ENCODE measurements at places on chromosomes 5 and 9.

GRCh38 chr9:37650299-37650872 is 368 bp upstream of the FRMPD1 start:
- no peak for DNase-seq

DNA sequence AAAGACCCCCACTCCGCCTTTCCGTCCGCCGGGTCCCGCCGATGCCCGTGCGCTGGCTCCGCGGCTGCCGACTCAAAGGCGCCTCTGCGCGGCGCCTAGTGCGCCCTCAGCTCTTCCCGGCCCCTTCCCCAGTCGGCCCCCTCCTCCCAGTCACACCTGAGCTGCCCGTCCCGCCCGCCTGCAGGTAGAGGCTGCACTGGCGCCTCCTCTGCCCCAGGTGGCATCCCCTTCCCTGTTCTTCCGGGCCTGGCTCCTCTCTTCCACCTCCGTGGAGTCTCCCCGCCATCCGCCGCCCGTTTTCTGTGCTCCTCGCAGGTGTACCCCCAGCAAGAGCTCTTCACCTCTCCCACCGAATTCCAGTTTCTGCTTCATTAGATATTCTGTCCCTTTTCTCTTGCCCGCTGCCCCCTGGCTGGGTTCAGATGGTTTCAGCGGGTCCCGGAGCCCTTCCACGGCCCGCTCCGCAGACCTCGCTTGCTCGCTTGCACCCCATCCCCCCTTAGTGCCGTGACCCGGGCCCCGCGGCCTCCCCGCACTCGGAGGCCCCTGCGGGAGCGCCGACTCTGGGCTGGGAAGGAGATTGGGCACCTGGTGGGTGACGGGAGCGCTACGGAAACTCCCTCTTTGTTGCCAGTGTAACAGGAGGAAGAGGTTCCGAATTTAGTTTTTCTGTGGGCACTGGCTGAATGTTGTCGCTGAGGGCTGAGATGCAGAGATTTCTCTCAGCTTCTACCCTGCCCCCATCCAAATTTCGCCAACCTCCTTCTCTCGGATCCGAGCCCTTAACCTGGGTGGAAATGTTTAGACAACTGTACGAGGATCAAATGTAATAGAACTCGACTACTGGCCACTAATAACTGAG is 809 bp downstream of the SLC44A1 start:
- peak; percentile 72 for DNase-seq

DNA sequence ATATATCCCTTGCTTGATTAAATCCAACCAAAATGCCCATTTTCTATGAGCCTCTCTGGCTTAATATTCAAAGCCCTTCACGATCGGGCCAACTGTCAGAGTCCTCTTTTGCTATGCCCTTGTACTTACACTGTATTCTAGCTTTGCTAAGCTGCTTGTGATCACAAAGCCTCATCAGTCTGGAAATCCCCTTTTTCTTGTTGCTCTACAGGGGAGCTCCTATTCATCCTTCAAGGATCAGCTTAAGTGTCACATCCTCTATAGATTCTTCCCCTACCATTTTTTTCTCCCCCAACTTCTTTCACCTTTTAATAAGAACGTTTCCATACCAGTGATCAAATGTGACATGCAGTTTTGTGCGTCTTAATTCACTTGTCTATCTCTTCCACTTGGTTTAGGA is 450.4 kb upstream of the CHD1 start:
- no peak for DNase-seq

DNA sequence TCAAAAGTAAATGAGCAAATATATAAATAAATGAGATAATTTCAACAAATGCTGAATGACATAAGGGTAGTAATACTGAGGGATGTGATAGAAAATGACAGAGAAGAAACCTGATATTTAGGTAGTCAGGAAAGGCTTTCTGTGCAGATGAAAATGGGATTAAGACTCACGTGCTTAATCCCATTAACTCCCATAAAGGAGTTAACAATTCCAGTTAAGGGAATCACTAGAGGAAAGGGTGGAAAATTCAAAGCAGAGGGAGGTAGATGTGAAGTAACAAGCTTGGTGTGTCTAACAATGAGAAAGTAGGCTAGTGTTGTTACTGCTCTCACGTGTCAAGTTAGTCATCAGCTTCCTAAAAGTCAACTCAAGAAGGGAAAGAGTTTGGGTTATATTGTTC is 90.5 kb upstream of the TRIM32 start:
- no peak for DNase-seq

DNA sequence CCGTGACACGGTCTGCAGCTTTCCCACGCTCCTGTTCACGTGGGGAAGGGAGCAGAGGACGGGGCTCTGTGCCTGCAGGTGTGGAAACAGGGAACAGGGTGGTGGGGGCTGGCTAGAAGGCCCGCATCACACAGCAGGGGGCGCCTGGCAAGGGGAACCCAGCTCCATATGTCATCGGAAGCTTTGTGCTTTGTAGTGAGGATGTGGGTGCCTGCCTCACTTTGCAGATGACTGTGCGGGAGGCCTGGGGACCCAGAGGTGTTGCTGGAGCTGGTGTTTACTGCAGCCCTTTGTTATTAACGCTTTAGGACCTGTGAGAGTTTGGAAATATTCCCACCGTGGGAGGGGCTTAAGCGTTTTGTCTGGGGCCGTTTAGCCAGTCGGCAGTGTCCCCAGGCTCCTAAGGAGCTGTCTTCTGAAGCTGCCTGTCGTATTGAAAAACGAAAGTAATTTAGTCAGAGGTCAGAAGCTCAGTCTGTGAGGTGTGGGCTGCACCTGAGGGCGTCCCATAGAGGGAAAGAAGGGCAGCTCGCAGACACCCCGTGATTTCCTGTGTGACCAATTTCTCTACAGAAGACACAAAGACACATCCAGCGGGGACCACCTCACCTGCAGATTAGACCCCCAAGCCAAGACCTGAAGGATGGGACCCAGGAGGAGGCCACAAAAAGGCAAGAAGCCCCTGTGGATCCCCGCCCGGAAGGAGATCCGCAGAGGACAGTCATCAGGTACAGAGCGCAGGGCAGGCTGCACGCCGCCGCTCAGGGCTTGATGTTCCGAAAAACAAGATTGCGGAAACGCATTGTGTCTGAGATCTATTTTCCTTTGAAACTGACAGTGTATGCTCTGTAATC is 9.1 kb downstream of the MAN1B1 start:
- no peak for DNase-seq

- DNase-seq, result no peak
Measured at GRCh38 chr9:72140586-72140985, 8.7 kb upstream of the GDA start.

- DNase-seq, result no peak
Measured at GRCh38 chr5:109920736-109921135, 231.0 kb downstream of the MAN2A1 start.

- DNase-seq, result no peak
Measured at GRCh38 chr9:79242489-79242888, 329.3 kb upstream of the TLE4 start.

- DNase-seq, result no peak
Measured at GRCh38 chr5:141488591-141489561, at the start of gene PCDHGC5. TSS of gene PCDHGC5 (plus strand) at chr5:141489081. CDS start at chr5:141489241, 160 bp downstream.

All from lung (tissue), 17 donors.